ENCODE measurements at places on chromosomes 2 and 18.

GRCh38 chr2:42935692-42936671 is 143.6 kb upstream of the HAAO start:
- DNase-seq, result no peak

DNA sequence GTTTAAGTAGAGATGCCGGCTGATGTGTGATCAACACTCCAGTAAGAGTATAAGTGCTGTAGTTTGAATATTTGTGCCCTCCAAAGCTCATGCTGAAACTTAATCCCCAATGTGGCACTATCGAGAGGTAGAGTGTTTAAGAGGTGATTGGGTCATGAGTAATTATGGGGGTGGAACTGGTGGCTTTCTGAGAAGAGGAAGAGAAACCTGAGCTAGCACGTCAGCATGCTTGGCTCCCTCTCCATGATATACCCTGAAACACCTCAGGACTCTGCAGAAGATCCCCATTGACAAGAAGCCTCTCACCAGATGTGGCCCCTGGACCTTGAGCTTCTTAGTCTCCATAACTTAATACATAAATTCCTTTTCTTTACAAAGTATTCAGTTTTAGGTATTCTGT is 584.8 kb downstream of the TSN start:
- DNase-seq, result no peak

DNA sequence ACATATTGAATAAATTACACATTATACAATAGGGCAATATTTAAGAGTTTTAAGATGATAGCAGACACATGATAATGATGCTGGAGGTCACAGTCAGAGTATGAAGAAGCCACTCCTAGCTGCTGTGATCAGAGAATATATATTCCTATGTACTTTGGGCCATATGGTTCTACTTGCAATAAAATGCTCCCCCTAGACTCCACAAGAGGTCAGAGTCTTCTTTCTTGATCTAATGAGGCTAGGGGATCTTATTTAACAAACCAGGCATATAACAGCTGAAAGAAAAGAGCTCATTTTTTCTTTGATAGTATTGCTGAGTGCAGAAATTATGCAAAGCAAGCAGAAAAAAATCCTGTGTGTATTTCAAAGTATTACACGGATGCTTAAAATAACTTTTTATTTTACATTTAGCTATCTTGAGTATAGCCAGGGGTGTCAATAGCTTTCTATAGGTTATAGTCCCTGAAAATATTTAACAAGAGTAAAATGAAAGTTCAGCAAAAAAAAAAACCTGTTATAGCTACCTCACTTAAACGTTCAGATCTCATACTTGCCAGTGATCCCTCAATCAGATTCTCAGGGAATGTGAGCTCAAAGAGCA is 748.7 kb upstream of the CHAC2 start:
- no peak for DNase-seq

DNA sequence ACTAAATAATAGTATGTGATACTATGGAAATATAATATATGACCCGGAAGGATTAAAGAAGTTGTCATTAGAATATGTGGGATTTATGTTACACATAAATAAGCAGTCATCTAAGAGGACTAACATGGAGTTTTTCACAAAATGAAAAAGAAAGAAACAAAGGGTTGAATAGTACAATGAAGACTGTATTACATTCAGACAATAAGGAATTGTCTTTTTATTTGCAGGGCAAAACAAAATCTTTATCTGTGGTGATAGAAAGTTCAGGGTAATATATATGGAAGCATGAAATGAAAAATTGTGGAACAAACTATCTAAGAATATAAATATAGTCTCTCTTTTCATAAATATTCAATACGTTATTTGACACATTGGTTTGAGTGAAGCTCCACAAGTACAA is 5.8 kb downstream of the ERMN start:
- DNase-seq, result no peak

- no peak for DNase-seq
Measured at GRCh38 chr2:172950565-172950964, 125.1 kb upstream of the MAP3K20 start.
